AG08396 (cell line): ENCODE measurements at places on chromosomes 12 and 14.

GRCh38 chr14:23365732-23366425 lies 907 bp upstream of the EFS start:
- DNase-seq, result peak; percentile 46

GRCh38 chr14:101889366-101889765 lies 75.0 kb upstream of the DYNC1H1 start:
- DNase-seq, result no peak

DNA sequence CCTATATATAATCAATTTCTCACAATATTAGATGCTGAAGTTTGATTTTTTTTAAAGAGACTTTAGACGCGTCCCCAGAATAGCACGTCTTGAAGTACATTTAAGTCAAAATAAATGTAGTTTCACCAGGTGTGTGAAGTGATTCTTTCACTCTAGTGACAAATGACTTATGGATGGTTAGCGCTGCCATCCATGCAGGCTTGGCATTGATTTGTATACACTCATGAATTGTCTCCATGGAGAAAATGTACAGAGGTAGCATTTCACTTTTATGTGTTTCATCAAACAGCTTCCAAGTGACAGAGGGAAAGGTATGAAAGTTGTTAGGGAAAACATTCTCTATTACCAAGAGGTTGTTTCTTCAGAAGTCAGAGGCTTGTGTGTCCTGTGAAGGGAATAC lies 360.8 kb downstream of the PDZRN4 start:
- no peak for DNase-seq

DNA sequence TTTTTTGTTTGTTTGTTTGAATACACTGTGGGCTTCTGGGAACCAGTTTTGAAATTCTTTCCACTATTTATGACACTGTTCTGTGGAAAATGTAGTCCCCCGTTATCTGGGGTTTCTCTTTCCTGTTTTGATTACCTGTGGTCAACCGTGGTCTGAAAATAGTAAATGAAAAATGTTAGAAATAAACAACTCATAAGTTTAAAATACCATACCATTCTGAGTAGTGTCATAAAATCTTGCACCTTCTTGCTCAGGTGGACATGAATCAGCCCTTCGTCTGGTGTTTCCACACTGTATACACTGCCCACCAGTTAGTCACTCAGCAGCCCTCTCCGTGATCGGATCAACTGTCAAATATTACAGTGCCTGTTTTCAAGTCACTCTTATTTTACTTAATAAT lies 5.1 kb upstream of the PAPOLA start:
- no peak for DNase-seq

DNA sequence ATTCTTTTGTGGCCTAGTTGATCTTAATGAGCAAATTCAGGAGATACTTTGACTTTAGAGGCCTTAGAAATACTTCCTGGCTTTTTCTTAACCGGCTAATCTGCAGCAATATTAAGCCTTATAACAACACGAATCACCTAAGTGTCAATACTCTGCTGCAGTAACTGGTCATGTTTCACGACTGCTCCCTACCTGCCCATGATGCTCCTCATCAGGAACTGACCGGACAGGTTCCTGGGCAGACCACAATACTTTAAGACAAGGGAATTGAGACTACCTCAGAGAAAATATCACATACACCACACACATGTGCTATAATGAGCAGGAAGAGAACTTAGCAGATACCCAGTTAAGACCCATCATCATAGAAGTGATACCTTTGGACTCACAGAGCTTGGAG lies 211.9 kb upstream of the BMP4 start:
- DNase-seq, result no peak

DNA sequence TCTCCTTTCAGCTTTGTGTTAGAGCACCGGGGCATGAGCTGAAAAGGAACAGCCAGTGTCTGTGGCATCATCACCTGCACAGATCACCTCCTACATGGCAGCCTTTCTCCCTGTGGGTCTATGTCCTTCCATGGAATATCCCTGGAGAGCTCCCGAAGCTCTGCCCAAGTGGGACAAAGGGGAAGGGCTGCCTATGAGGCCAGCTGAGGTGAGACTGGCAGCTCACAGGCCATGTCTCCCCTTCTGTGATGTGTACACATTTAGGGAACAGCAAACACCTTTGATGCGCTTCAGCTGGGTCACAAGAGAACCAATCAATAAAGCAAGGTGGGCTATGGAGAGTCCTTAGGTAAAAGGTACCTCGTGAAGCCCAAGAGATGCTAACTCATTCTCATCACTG lies 4.1 kb downstream of the PROX2 start:
- DNase-seq, result no peak

DNA sequence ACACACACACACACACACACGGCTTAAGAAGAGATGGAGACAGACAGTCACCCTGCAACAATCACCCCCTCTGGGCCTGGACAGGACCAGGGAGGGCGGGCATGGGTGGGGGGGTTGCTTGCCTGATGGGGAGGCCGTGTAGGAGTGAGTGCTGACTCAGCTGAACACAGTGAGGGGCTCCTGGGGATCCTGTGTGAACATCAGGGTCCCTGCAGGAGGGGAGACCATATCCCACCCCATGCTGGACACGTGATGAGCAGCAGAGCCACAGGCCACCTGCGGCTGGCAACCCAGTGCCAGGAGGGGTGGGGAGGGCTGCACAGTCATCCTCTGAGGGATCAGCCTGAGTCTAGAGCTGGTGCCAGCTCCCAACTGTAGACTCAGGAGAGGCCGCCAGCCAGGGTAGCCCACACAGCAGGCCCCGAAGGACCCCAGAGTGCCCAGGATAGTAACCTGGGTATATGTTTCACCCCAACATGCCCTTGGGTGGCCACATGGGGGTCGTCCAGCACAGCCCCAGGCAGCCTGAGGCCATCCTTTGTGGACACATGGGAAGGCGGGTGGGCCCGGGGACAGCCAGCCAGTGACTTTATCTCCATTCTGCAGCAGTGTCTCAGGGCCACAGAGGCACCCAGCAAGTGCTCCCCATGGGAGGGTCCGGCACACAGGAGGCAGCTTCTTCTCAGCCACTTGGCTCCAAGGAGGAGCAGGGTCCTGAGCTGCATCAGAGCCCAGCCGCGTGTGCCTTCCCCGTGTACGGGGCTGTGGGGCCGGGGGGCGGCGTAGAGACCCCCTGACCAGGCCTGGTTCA lies 73.7 kb upstream of the SFSWAP start:
- no peak for DNase-seq

- no peak for DNase-seq
These were observed 13.0 kb upstream of the TMTC2 start for GRCh38 chr12:82673698-82674097.

- DNase-seq, result no peak
These were observed 335.1 kb downstream of the GPHN start for GRCh38 chr14:66842911-66843512.

- DNase-seq, result no peak
These were observed 151.5 kb downstream of the DERA start for GRCh38 chr12:16062611-16063010.

DNA sequence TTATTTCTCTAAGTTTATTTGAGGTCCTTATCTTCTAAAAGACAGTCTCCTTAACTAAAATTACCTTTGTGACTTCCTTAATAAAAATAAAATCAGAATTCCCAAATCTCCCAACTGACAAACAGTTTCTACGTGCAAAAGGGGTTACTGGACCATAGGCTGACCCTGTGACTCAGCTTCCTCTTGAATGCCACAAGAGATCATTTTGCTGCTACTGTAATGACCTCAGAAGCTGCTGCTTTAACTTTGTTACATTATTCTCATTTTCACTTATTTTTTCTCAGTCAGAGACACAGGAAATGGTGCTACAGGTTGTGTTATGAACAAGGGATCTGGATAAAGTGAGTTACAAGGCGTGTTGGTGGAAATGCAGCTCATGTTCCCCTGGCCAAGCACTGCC lies 132.2 kb upstream of the TMTC2 start:
- DNase-seq, result no peak

DNA sequence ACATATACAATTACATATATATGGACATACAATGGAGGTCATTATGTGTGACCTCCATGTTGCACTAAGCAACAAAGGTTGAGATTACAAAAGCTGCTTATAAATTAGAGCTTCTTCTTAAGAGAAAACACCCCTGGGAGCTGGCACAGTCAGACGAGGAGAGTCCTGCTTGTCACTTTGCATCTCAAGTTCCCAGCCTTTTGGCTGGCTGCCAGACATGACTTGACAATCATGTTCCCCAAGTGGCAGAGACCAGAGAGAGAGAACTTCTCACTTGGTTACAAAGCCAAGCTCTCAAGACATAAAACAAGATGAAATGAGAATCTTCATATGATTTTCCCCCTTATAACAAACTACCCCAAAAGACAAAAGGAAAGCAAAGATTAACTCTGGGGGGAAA lies 8.5 kb upstream of the SYNJ2BP start:
- DNase-seq, result no peak
